ENCODE measurements at places on chromosomes 13 and 19.

GRCh38 chr13:46173656-46174055, 8.3 kb downstream of the LCP1 start:
- DNase-seq: no peak

GRCh38 chr13:51058461-51059167, 52.5 kb downstream of the C13orf42 start:
- DNase-seq: no peak

DNA sequence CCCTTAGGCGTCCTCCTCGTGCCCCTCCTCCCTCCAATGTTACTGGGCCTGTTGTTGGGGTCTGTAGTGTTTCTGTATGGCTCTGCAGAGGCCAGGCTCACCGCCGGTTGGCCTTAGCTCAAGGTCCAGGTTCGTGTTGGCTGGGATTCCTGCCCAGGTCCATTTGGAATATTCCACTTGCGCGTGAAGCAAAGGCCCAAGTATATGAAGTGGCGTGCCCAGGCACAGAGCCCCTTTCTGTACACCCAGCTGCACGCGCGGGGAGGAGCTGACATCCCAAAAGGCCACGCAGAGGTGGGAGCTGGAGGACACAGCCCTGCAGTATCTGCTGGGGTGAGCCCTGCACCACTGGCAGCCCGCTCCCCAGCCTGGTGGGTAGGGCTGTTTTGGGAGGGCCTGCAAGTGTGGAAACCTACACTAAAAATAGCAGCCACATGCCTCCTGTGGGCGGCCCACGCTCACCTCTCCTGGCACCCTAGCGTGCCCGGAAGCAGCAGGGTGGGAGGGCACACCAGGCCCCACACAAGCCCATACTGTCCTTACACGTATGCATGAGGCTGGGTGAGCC, 30.2 kb downstream of the CRTC1 start:
- no peak for DNase-seq

GRCh38 chr13:36258831-36259230, 38.8 kb downstream of the CCDC169 start:
- DNase-seq: no peak

- DNase-seq: peak; percentile 34
These were observed 442 bp downstream of the REXO1 start for GRCh38 chr19:1847684-1848398.

DNA sequence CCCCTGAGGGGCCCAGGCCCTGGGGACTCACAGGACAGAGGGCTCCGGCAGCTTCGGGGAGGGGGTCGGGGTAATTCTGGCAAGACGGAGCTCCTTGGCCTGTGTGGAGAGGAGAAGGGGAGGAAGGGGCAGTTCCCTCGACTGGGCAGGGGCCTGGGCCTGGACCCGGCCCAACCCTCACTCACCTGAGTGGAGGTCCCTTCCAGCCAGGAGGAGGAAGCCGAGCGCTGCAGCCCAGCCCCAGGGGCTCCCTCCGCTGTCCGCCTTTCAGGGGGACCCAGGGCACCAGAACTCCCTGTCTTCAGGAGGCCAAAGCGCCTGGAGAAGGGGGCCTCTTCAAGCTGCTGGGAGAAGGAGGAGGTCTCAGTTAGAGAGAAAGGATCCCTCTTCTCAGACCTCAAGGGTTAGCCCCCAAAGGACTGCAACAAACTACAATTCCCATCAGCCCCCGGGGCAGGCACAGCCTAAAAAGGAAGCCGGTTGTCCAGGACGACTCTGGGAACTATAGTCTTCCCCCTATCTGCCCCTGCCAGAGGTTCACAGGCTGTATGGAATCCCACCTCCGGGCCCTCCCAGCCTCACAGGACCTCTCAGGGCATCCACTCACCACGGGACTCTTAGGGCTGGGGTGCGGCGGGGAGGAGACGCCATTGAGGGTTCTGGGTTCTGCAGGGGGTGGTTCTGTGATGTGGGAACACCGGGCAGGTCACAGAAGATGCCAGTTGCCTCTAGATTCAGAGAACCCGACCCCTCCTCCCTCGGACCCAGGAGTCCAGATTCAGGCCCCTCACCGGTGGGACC, 19.8 kb downstream of the EPS8L1 start:
- DNase-seq: no peak

DNA sequence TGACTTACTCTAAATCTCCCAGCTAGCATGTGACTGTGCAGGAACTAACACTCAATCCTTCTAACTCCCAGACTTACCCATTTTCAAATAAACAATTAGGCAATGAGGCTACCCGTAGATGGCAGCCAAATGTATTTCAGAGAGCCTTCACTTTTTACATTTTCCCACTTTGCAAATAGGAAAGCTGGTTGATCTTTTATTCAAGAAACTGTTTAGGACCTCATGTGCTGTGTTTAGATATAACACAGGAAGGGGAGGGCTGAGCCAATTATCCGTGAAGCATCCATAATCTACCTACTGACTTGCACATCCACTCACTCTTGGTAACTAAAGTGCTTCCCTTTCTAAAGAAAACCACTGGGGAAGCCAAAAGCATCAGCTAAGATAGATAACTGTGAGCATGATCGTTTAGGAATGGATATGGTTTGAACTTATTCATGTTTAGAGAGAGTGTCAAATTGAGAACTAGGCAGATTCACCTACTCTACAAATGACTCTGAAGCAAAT, 33.4 kb downstream of the MBNL2 start:
- DNase-seq: no peak

GRCh38 chr13:111443981-111444380, 123.5 kb downstream of the TEX29 start:
- no peak for DNase-seq

DNA sequence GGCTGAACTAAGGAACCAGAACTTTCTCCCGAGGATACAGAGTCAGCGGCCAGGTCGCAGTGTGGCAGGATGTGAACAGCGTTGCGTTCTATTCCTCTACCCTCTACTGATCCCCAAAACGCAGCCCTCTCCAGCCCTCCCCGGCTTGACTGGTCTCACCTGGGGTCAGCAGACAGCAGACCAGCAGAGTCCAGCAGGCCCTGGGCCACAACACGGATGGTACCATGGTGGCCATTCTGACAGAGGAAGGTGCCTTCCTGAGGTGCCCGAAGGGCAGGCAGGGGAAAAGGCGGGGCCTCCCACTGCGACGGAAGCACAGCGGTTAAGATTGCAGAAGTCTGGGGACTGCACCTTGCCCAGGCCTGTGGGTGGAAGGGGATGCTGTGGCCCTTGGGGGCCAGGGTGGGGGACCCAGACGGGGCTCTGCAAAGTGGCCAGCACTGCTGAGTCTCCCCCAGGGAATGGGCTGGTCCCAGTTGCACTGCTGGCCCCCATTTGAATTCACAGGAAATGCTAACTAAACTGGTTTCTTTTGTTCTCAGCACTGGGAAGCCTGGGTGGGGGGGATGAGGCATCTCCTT, at the start of gene ICAM3:
Gene ICAM3 (minus strand): TSS at position 245 of the 581 bp plus-strand sequence. CDS start 10 bp downstream, at position 235.
- no peak for DNase-seq

GRCh38 chr19:17647071-17648020, 40.8 kb downstream of the UNC13A start:
- no peak for DNase-seq

- DNase-seq: no peak
These were observed 169.5 kb upstream of the UBL3 start for GRCh38 chr13:30019648-30020626.

GRCh38 chr13:41060724-41061074, 610 bp upstream of the WBP4 start:
- peak; percentile 80 for DNase-seq
